Stimulated activated naive CD8-positive, alpha-beta T cell treated with anti-CD3 and anti-CD28 coated beads, Interleukin-15, Interleukin-2, amounts not matched to agents 100 U/mL and 50 U/mL, for 24 hours (primary cell): ENCODE measurements at places on chromosomes 4 and X.

- no peak for DNase-seq
These were observed 23.6 kb upstream of the GPRASP1 start for GRCh38 chrX:102627640-102628039.

- DNase-seq: no peak
These were observed 39.4 kb upstream of the GPC3 start for GRCh38 chrX:134024686-134025377.

- DNase-seq: no peak
These were observed 86.2 kb downstream of the IRF2 start for GRCh38 chr4:184388106-184388505.

GRCh38 chrX:118718737-118719136 lies 8.7 kb upstream of the IL13RA1 start:
- DNase-seq: no peak

- DNase-seq: no peak
These were observed 576.9 kb upstream of the PCDH10 start for GRCh38 chr4:132572210-132572609.

GRCh38 chr4:134470544-134470943 lies 269.0 kb upstream of the PABPC4L start:
- DNase-seq: no peak

- DNase-seq: no peak
These were observed 19.9 kb downstream of the DHX15 start for GRCh38 chr4:24564488-24564887.

DNA sequence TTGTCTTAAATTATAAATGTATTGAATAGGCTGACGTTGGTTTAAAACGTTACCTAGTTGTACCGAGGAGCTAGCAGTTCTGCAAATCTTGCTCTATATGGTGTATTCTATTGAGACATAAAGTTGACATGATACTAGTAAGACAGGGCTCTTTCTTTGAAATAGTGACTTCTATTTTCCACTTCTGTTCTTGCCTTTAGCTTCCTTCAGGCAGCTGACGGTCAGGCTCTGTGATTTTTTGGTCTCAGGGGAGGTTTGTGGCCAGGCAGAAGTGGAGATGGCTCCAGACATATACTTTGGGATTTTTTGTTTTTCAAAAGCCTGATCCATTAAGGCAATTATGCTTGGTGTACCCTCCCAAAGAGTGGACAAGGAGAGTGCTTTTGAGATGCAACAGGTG lies 95.2 kb downstream of the SLC34A2 start:
- DNase-seq: no peak

- DNase-seq: no peak
These were observed 11.6 kb downstream of the SLC25A5 start for GRCh38 chrX:119479845-119480244.
